RWPE2 (cell line): ENCODE measurements at places on chromosomes 13 and 19.

DNA sequence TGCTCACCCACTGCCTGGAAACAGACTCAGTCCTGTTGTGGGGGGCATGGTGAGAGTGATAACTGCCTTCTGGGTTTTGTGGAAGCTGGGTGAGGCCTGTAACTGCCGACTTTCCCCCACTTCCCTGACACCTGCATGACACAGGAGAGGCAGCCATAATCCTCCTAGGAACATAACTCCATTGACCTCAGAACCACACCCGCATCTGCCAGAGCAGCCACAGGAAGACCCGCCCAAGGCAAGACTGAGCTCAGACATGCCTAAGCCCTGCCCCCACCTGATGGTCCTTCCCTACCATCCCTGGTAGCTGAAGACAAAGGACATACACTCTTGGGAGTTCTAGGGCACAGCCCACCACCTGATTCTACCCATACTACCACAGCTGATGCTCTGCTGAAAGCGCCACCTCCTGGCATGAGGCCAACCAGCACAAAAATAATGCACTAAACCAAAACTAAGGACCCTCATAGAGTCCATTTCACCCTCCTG, 326.7 kb downstream of the RBM26 start:
- DNase-seq: peak; percentile 51

DNA sequence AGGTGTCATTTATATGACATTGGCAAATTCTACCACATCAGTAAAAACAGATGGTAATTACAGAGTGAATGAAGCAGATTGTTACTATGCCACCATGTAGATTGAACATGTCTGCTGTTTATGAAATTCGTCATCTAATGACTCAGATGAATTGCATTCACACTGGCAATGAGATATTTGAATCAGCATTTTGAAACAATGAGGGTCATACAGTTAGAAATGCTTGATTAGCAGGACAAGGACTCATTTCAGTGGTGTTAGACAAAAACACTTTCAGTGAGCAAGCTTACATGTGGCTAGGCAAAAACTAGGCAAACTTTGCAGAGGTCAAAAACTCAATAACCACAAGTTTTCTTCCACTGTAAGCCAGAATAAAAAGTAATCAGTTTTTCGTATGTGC, 1165.0 kb downstream of the SLITRK1 start:
- DNase-seq: no peak

- DNase-seq: no peak
Measured at GRCh38 chr13:84844473-84844872, 954.7 kb downstream of the SLITRK6 start.

DNA sequence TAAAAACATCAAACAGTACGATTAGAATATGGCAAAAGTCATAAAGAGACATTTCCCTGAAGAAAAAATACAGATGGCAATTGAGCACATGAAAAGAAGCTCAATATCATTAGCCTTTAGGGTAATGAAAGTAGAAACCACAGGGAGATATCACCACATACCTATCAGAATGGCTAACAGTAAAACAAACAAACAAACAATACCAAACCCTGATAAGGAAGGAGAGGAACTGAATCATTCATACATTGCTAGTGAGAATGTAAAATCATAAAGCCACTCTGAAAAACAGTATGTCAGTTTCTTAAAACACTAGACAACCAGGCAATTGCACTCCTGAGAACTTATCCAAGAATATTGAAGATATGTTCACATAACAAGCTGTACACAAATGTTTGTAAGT, 1342.5 kb upstream of the SLC10A2 start:
- no peak for DNase-seq

DNA sequence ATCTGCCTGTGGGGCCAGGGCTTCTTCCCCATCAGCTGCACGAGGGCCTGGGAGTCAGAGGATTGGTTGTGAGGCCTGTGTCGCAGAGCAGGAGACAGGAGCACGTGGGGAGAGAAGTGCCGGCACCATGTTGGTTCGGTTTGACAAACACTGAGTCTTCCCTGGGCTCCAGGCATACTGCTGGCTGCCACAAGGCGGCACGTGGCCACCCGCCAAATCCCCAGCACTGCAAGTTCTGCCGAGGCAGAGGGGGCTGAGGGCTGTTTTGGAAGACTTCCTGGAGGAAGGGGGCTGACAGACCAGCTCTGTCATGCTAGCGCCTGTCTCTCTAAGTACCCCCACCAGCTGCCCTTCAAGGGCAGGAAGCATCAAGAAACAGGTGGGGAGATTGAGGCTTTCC, 9.5 kb downstream of the SHANK1 start:
- no peak for DNase-seq

DNA sequence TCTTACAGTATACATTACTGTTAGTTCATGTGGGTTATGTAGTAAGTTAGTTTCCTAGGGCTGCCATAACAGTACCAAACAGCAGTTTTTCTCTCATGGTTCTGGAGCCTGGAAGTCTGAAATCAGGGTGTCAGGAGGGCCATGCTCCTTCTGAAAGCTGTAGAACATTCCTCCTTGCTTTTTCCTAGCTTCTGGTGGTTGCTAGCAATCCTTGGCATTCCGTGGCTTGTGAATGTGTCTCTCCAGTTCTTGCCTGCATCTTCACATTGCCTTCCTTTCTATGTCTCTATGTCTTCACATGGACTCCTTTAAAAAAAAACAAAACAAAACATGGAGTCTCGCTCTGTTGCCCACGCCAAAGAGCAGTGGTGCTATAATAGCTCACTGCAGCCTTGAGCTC, 95.4 kb downstream of the WDFY2 start:
- no peak for DNase-seq

DNA sequence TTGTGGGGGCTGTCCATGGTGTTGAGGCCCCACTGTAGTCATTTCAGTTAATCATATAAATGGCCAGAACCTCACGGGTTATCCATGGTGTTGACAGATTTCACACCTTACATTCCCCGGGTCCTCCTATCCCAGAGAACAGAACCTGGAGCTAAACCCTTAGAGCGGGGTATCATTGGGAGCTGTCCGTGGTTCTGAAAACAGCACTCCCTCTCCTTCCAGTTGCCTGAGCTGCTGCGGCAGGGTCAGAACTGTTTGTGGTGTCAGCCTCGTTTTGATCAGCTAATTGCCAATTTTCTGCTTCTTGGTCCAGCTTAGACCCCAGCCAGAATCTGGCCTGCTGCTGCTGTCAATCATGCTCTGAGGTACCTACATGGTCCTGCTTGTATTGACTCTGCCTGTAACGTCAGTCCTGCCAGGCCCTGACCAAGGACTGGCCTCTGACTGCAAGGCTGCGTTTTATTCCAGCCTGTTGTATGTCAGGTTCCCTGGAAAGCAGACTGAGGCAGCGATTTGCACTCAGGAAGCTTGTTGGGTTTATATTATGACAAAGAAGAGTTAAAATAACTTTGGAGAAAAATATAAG, 55.8 kb upstream of the KCTD15 start:
- DNase-seq: no peak

DNA sequence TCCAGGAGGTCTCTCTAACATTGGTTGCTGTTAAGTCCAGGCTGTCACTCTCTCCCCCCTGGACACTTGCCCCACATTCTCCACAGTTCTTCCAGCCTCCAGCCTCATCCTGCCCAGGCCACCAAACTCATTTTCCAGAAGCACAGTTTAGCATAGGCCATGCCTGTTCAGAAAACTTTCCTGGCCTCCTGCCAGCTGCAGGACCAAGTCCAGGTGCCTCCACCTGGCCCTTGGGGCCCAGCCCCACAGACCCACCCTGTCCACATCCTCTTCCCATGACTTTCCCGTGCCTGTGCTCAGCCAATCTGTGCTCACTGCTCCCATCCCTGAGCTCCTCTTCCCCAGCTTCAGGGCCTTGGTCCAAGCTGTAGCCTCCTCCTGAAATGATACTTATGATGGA, 905.0 kb downstream of the UQCRFS1 start:
- no peak for DNase-seq

GRCh38 chr13:77176350-77176749, 149.4 kb upstream of the FBXL3 start:
- DNase-seq: no peak

- DNase-seq: no peak
Measured at GRCh38 chr13:31365630-31366029, 165.9 kb downstream of the B3GLCT start.

DNA sequence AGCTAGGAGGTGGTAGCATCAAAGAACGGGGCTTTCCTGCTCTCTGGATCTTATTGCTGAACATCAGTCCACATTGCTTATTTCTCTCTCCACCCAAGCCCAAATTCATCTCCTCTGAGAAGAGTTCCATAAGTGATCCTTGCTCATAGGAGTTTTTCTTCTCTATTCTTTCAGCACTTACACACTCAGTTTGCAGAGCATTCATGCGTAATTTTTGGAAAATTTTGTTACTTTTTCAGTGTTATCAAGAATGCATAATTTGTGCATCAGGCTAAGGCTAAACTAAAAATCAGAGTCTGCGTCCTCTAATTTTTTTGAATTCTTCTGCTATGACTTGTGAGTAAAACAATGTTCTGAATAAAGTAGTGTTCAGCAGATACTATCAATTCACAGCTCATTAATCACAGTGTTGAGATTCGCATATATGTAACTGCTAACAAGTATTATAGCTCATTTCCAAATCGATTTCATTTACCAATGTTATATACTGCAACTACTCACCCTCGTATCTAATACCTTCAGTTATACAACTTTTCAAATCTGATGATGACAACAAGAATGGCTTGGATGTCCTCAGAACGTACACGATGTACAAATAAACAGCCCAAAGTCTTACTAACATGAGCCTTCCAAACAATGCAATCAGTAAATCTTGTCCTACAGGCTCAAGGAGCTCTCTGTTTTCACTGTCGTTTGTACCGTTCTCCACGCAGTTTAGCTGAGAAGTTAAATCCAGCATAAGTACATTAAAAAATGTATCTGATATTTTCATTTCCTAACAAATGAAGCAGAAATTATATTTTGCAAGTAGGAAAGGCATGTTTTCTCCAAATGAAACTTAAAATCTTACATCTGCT, 36.4 kb upstream of the STARD13 start:
- no peak for DNase-seq

DNA sequence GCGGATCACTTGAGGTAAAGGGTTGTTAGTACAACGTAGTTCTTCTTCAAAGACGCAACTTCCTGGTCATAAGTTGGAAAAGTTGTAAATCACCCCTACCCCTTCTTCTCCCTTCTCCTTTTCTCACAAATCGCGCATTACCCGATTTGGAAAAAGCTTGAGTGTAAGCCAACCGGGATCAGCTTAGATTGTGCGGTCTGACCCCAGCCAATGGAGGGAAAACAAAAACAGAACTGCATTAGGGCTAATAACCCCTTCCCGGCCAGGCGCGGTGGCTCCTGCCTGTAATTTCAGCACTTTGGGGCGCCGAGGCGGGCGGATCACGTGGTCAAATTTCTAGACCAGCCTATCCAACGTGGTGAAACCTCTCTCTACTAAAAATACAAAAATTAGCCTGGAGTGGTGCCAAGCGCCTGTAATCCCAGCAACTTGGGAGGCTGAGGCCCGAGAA, 806 bp downstream of the ZNF90 start:
- DNase-seq: no peak

DNA sequence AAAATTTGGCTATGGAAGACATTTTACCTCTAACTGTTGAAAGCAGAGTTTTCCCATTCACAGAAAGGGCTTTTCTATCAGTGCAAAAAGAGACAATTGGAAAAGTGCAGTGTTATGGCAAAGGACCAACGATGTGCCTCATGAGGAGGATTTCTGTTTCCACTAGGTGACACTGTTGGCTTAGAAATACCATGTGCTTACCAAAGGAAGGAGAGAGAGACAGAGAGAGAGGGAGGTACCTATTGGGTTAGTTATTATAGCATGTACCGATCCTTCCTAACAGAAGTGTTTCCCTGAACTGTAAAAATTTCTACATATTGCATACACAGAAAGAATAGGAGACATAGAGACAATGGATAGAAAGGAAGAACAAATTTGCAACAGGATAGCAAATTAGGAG, 23.9 kb upstream of the PSG4 start:
- no peak for DNase-seq

GRCh38 chr13:28455580-28456194, 39.2 kb downstream of the FLT1 start:
- DNase-seq: no peak

- no peak for DNase-seq
Measured at GRCh38 chr19:50460161-50460765, 16.0 kb upstream of the EMC10 start.

DNA sequence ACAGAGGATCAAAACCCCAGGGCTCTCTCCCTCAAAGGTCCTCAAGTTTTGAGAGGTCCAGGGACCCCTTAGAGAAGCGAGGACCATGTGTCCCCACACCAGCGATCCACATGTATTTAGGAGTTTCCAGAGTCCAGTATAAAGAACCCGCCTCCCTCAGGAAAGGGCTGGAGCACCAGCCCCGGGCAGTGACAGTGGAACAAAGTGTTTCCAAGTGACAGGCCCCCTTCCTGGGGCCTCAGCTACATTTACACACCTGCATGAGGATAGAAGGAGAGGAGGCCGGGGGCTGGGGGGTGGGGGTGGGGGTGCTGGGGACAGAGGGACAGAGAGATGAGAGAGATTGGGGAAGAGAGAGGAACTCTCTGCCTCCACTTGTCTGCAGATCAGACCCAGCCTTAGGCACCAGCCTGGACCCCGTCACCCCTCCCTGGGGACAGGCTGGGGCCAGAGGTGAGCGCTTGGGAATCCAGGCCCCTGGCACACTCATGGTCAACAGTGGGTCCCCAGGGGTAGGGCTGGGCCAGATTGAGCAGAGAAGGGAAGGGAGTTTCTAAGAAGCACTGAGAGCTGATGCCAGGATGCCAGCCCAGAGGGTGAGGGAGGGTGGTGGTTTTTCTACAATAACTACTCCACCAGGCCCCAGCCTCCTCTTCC, 802 bp downstream of the BCAM start:
- no peak for DNase-seq

DNA sequence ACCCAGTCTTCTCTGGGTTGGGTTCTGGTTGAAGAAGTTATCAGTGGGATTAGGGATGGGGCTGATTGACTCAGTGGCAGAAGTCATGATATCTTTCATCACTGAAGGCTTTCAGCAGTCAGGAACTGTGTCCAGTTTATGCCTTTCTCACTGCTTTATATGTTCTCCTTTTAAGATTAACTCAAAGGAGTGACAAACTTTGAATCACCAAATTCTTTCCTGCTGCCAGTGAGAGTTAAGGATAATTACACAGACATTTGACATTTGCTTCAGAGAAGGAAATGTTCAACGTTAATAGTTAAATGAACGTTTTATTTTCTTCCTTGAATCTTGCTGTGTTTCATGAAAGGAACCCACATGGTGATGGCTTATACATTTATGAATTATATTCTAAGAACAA, 41.0 kb upstream of the CNMD start:
- no peak for DNase-seq

- no peak for DNase-seq
Measured at GRCh38 chr13:51478418-51479198, 25.8 kb upstream of the INTS6 start.

- DNase-seq: no peak
Measured at GRCh38 chr19:48600679-48601417, 5.7 kb upstream of the SPACA4 start.
